ENCODE measurements at places on chromosomes 16 and 17.

DNA sequence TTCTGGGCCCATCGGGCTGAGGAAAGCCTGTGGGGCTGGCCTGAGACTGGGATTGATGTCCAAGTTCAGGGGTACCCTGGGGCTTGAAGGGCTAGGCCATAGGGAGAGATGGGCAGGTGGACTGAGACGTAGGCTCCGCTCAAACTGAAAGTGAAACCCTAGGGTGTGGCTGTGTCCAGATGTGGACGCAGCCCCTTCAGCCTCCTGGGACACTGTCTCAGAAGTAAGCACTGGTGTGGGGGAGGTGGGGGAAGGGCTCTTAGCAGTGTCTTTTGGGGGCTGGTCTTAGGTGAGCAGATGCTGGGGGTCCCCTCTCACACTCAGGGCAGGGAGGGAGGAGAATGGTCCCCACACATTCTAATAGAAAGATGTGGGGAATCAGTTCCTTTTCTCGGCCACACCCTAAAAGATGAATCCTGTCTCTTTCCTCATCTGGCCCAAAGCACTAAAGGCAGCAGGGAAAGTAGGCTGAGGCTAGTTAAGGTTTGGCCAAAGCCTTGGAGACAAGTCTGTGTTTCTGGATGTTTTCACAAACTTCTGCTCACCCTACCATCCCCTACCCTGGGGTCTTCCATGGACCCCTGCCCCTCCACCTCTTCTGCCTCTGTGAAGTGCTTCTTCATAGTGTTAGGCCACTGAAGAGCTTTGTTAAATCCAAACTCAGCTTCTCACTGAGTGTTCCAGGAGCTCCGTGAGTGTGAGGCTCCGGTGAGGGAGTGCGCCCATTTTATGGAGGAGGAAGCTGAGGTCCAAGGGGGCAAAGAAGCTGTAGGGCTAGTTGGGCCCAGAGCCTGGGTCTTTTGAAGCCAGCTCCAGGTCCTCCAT, 5.6 kb downstream of the FMNL1 start:
- no peaks in the 10 kb centered on the region for H3K36me3 ChIP-seq
- no peak overlapping the region for H3K4me3 ChIP-seq
- H3K27me3 ChIP-seq = no peaks in the 10 kb centered on the region
- H3K4me1 ChIP-seq = peaks cover 44% of the 10 kb centered on the region

- peaks cover 25% of the 10 kb centered on the region for H3K4me1 ChIP-seq
- H3K27ac ChIP-seq = peak overlapping the region; percentile 36
- H3K4me3 ChIP-seq = no peak overlapping the region
- H3K36me3 ChIP-seq = no peaks in the 10 kb centered on the region
- H3K27me3 ChIP-seq = no peaks in the 10 kb centered on the region
Measured at GRCh38 chr17:41256291-41256685, 1.1 kb downstream of the KRTAP9-9 start.

DNA sequence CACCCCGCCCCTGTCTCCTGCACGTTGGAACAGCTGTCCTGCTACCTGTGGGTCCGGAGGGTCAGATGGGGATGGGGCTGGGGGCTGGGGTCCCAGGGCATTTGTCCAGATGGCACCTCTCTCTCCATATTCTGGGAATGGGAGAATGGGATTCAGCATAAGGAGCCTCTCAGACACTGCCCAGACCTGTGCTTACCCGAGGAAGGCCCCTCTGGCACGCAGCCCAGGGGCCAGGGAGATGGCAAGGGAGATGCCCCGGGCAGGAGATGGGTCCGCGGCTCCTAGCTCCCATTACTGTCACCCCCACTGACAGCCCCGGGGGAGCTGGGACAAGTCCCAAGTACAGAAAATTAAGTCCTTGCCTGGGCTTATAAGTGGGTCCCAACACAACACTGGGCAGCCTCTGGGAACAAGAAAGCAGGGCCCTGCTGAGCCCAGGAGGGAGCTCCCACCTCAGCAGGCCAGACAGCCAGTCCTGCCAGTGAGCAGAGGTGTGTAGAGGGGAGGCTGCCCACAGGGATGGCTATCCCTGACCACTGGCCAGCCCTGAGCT, 1.8 kb downstream of the VASN start:
- no peaks in the 10 kb centered on the region for H3K36me3 ChIP-seq
- peak; percentile 67 for DNase-seq
- H3K4me1 ChIP-seq = peaks cover 59% of the 10 kb centered on the region
- peak overlapping the region; percentile 100 for H3K4me3 ChIP-seq

- H3K36me3 ChIP-seq = no peaks in the 10 kb centered on the region
- DNase-seq = no peak
- no peaks in the 10 kb centered on the region for H3K27me3 ChIP-seq
Measured at GRCh38 chr17:16361874-16362273, 8.6 kb upstream of the CENPV start.

DNA sequence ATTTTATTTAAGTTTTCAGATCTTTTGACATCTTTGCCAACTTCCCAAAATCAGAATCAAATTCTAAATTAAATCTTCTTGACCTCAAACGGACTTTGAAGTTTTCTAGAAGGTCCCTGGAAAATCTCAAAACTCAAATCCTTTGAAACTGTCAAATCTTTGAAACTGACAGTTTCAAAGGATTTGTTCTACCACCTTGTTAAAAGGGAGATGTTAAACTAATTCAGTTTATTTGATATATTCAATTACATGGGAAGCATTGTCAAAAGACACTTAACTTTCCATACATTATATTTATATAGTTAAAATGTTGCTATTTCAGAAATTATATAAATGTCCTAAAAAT, 3.4 kb upstream of the DPEP1 start:
- no peaks in the 10 kb centered on the region for H3K36me3 ChIP-seq
- no peaks in the 10 kb centered on the region for H3K4me1 ChIP-seq
- no peak for DNase-seq

DNA sequence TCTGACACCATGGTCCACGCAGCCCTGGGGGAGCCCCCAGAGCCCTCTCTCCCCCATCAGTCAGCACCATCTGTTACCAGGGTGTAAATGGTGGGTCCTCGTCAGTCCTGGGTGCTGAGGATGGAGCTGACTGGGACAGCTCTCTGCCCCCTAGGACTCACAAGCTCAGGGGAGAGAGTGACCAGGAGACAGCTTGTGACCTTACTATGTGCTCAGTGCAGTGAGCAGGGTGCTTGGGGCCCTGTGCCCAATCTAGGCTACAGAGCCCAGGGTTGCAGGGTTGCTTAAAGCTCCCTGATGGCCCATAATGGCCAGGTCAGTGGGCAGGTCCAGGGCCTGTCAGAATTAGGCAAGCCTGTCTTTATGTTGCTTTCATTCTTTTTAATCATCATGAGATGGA, 11.3 kb downstream of the MMP2 start:
- no peaks in the 10 kb centered on the region for H3K27me3 ChIP-seq
- H3K4me3 ChIP-seq = no peak overlapping the region
- peak overlapping the region; percentile 2 for H3K27ac ChIP-seq
- H3K36me3 ChIP-seq = peaks cover 75% of the 10 kb centered on the region

- no peak overlapping the region for H3K4me3 ChIP-seq
- H3K4me1 ChIP-seq = peaks cover 57% of the 10 kb centered on the region
- H3K27me3 ChIP-seq = no peaks in the 10 kb centered on the region
- peaks cover 44% of the 10 kb centered on the region for H3K36me3 ChIP-seq
Measured at GRCh38 chr17:31580706-31581490, 189.4 kb downstream of the RAB11FIP4 start.

- DNase-seq = peak; percentile 76
- no peaks in the 10 kb centered on the region for H3K36me3 ChIP-seq
- H3K4me1 ChIP-seq = no peaks in the 10 kb centered on the region
- H3K27ac ChIP-seq = no peak within 1 kb of the TSS
Measured at GRCh38 chr16:14070877-14071575, at the start of gene MRTFB. TSS of gene MRTFB (plus strand) at chr16:14071319. CDS start at chr16:14140607, 69,288 bp downstream.

- H3K27ac ChIP-seq = peak overlapping the region; percentile 96
- peak; percentile 94 for DNase-seq
- H3K4me3 ChIP-seq = peak overlapping the region; percentile 65
- H3K4me1 ChIP-seq = peaks cover 28% of the 10 kb centered on the region
Measured at GRCh38 chr17:80751070-80751945, 206.7 kb downstream of the RPTOR start.

DNA sequence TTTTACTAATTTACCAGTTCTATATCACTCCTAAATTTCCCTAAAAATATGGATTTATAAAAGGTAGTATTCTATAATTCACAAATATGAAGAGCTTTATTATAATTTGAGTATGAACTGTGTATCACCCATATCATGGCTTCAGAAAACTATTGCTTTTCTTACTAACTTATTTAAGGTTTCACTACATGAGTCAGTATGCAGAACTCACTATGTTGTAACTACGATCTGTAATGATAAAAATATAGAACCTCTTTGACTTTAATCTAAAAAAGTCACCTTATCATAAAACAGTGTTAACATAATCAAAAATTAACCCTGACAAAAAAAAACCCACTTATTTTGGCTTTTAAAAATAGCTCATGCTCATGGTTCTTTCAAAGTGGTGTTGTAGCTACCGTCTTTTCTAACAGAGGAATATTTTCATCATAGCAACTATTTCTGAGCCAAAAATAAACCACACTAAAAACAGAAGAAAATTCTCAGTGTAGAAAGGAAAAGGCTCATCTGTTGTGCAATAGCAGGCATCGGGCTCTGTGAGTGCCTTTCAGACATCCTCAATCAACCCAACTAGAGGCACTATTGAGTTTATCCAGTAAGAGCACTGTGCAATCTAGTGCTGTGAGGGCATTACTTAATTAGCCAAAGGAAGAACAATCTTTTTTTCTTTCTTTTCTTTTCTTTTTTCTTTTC, 42.1 kb downstream of the ITGAM start:
- no peak overlapping the region for H3K27ac ChIP-seq
- H3K4me3 ChIP-seq = no peak overlapping the region
- H3K36me3 ChIP-seq = no peaks in the 10 kb centered on the region
- H3K27me3 ChIP-seq = no peaks in the 10 kb centered on the region

GRCh38 chr17:13995856-13996271, 73.4 kb upstream of the COX10 start:
- H3K4me1 ChIP-seq = peaks cover 14% of the 10 kb centered on the region
- peak; percentile 57 for DNase-seq
- no peaks in the 10 kb centered on the region for H3K27me3 ChIP-seq
- no peaks in the 10 kb centered on the region for H3K36me3 ChIP-seq

DNA sequence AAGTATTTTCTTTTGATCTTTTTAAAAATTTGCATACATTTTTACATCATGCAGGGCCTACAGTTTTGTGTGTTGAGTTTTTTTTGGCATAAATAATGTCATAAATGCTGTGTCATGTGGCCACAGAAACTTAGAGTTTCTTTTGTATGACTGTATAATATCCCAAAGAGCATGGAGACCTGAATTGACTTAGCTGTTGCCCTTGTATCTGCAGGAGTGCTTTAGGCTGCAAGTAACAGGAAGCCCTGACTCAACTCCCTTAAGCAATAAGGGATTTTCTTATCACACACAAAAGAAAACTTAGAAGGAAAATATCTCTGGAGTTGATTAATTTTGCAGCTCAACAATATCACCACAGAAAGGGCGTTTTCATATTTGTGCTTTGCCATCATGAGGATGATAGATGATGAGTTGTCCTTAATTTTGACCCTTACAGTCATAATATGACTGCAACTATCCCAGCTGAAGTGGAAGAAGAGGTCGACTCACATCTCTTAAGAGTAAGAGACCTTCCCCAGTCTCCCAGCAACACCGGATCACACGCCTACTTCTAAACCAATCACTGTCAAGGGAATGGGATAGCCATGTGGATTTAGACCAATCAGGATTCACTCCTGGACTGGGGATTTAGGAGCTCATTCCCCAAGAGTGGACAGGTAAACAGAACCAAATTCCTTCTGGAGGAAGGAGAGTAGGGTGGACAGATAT, 138.9 kb downstream of the GSG1L start:
- no peak for DNase-seq
- no peak overlapping the region for H3K4me3 ChIP-seq
- no peaks in the 10 kb centered on the region for H3K36me3 ChIP-seq
- no peaks in the 10 kb centered on the region for H3K27me3 ChIP-seq
- no peak overlapping the region for H3K27ac ChIP-seq

DNA sequence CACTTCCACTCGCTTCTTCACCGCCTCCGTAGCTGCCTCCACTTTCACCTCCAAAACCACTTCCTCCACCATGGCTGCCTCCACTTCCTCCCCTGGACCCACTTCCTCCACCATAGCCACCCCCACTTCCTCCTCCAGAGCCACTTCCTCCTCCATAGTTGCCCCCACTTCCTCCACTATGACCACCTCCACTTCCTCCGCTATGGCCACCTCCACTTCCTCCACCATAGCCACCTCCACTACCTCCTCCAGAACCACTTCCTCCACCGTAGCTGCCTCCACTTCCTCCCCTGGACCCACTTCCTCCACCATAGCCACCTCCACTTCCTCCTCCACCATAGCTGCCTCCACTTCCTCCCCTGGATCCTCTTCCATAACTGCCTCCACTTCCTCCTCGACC, 4.5 kb downstream of the KRT9 start:
- H3K27me3 ChIP-seq = peaks cover 64% of the 10 kb centered on the region
- no peak overlapping the region for H3K27ac ChIP-seq
- no peak overlapping the region for H3K4me3 ChIP-seq
- H3K4me1 ChIP-seq = no peaks in the 10 kb centered on the region

DNA sequence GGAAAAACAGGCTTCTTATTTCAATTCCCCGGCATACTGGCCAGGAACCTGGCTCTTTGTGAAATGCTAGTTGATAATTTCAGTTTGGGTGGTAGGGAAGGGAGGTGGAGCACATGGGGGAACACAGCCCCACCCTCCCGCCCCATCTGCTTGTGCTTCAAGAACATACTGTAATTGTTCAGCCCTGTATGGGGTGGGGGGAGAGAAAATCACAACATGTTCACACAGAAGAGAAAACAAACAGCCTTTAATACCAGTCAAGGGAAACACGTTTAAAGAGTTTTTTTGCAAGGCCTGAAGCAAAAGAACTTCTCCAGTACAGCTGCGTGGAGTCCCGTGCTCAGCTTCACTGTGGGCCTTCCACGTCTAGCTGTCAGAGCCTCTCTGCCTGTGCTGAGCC, 59.7 kb downstream of the SHISA6 start:
- H3K27ac ChIP-seq = no peak overlapping the region
- no peaks in the 10 kb centered on the region for H3K27me3 ChIP-seq
- H3K4me1 ChIP-seq = no peaks in the 10 kb centered on the region
- no peak for DNase-seq
- no peaks in the 10 kb centered on the region for H3K36me3 ChIP-seq

- no peak for DNase-seq
Measured at GRCh38 chr16:17963185-17963836, 373.2 kb downstream of the NPIPA8 start.

GRCh38 chr16:72923757-72924156, 124.2 kb downstream of the ZFHX3 start:
- H3K27ac ChIP-seq = no peak overlapping the region
- H3K27me3 ChIP-seq = no peaks in the 10 kb centered on the region
- DNase-seq = no peak
- H3K4me1 ChIP-seq = peaks cover 5% of the 10 kb centered on the region

GRCh38 chr17:73595479-73595878, 48.8 kb downstream of the SDK2 start:
- H3K4me3 ChIP-seq = no peak overlapping the region
- H3K27ac ChIP-seq = no peak overlapping the region
- no peaks in the 10 kb centered on the region for H3K4me1 ChIP-seq
- no peaks in the 10 kb centered on the region for H3K36me3 ChIP-seq

- H3K36me3 ChIP-seq = no peaks in the 10 kb centered on the region
- no peaks in the 10 kb centered on the region for H3K4me1 ChIP-seq
- H3K27ac ChIP-seq = no peak overlapping the region
- DNase-seq = no peak
- peaks cover 9% of the 10 kb centered on the region for H3K27me3 ChIP-seq
Measured at GRCh38 chr17:78641666-78642065, 64.5 kb upstream of the DNAH17 start.
